ENCODE measurements at places on chromosomes 13 and 19.

GRCh38 chr13:91228108-91228507 is 119.4 kb upstream of the MIR17HG start:
- no peak for DNase-seq

- no peak for DNase-seq
Observed at GRCh38 chr13:76882431-76882830, 3.8 kb downstream of the KCTD12 start.

DNA sequence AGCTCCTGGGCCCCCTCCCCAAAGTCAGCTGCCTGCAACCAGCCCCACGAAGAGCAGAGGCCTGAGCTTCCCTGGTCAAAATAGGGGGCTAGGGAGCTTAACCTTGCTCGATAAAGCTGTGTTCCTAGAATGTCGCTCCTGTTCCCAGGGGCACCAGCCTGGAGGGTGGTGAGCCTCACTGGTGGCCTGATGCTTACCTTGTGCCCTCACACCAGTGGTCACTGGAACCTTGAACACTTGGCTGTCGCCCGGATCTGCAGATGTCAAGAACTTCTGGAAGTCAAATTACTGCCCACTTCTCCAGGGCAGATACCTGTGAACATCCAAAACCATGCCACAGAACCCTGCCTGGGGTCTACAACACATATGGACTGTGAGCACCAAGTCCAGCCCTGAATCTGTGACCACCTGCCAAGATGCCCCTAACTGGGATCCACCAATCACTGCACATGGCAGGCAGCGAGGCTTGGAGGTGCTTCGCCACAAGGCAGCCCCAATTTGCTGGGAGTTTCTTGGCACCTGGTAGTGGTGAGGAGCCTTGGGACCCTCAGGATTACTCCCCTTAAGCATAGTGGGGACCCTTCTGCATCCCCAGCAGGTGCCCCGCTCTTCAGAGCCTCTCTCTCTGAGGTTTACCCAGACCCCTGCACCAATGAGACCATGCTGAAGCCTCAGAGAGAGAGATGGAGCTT is 4.7 kb upstream of the CEACAM5 start:
- DNase-seq, result no peak

DNA sequence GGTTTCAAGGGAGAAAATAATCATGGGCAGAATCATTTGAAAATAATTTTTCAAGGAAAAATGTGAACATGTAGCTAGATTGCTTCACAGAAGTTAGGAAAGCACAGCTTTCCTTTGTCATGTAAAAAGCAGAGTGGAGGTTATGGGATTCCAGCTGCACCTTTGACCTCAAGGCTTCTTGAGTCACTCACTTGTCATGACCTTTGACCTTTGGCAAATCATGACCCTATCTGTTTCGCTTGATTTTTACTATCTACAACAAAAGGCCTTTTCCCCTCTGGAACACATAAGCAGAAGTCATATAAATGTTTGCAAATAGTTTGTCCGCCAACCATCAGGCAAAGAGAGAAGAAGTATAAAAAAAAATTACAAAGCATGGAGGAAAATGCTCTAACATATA is 210.7 kb upstream of the MIR17HG start:
- DNase-seq, result no peak

- DNase-seq, result no peak
Observed at GRCh38 chr13:99197117-99197651, 3.5 kb upstream of the UBAC2 start.

DNA sequence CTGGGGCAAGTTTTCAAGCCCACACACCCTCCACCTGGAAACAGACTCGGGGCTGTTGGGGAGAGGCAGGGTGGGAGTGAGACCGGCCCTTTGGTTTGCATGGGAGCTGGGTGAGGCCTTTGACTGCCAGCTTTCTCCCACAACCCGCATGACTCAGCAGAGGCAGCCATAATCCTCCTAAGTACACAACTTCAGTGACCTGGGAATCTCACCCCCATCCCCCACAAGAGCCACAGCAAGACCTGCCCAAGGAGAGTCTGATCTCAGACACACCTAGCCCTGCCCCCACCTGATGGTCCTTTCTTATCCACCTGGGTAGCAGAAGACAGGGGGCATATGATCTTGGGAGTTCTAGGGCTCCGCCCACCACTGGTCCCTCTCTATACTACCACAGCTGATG is 1615.4 kb downstream of the EFNB2 start:
- no peak for DNase-seq

DNA sequence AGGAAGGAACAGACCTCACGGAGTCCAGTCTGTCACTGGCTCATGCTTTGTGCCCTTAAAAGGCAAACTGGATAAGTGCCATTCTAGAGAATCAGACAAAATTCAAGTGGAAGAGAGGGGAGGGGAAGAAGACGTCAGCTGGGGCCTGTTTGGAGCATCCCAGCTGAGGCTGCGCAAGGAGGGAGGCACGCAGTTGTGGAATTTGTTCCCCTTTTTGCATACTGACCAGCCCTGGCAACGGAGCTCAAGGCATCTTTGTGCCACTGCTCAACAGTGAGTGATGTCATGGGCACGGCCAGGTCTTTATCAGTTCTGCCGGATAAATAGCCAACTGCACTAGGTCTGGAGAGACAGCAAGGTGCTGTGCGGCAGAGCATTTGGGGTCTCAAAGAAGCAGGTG is at the start of gene GPR42:
Gene GPR42, plus strand, starts transcription at position 347 of the 400 bp plus-strand sequence. CDS start 292 bp downstream, outside the sequence.
- DNase-seq, result no peak

- DNase-seq, result no peak
Observed at GRCh38 chr19:1668486-1669270, 16.3 kb upstream of the TCF3 start.

- no peak for DNase-seq
Observed at GRCh38 chr19:14112809-14113385, 4.7 kb downstream of the PRKACA start.

- DNase-seq, result no peak
Observed at GRCh38 chr19:14467816-14468215, 7.3 kb downstream of the PTGER1 start.

- DNase-seq, result no peak
Observed at GRCh38 chr13:41554626-41555386, 97.5 kb downstream of the RGCC start.

GRCh38 chr19:35177377-35178274 is 23.1 kb downstream of the FXYD5 start:
- DNase-seq, result no peak

GRCh38 chr19:58395979-58396627 is 647 bp downstream of the RNF225 start:
- DNase-seq, result no peak

- no peak for DNase-seq
Observed at GRCh38 chr13:48255954-48256353, 22.9 kb downstream of the ITM2B start.

- no peak for DNase-seq
Observed at GRCh38 chr13:39095500-39095899, 57.2 kb downstream of the NHLRC3 start.

GRCh38 chr13:24142453-24142852 is 18.1 kb upstream of the SPATA13 start:
- no peak for DNase-seq

- DNase-seq, result peak; percentile 73
Observed at GRCh38 chr19:36605101-36605876, at the start of gene ZNF382. Gene ZNF382, plus strand, starts transcription at chr19:36605313. Its CDS starts 4,602 bp downstream, at chr19:36609915.

GRCh38 chr13:50428183-50428877 is 413.1 kb downstream of the KCNRG start:
- DNase-seq, result no peak

DNA sequence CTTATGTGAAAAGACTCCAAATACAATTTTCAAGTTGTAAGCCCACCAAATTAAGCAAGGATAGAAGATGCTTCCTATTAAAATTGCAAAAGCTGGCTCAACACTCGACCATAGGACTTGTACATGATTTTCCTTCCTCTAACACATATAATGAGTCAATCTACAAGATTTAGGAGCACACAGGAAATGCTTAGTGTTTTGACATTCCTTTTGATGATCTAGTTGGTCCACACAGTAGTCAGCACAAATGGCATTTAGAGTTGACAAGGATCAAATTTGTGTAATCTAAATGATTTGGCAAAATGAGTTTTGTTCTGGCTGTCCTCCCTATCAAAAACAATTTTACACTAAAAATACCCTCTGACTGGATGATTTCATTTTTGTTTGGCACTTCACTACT is 340.2 kb downstream of the DIAPH3 start:
- no peak for DNase-seq

GRCh38 chr13:49210114-49210513 is 10.0 kb upstream of the MLNR start:
- DNase-seq, result no peak

DNA sequence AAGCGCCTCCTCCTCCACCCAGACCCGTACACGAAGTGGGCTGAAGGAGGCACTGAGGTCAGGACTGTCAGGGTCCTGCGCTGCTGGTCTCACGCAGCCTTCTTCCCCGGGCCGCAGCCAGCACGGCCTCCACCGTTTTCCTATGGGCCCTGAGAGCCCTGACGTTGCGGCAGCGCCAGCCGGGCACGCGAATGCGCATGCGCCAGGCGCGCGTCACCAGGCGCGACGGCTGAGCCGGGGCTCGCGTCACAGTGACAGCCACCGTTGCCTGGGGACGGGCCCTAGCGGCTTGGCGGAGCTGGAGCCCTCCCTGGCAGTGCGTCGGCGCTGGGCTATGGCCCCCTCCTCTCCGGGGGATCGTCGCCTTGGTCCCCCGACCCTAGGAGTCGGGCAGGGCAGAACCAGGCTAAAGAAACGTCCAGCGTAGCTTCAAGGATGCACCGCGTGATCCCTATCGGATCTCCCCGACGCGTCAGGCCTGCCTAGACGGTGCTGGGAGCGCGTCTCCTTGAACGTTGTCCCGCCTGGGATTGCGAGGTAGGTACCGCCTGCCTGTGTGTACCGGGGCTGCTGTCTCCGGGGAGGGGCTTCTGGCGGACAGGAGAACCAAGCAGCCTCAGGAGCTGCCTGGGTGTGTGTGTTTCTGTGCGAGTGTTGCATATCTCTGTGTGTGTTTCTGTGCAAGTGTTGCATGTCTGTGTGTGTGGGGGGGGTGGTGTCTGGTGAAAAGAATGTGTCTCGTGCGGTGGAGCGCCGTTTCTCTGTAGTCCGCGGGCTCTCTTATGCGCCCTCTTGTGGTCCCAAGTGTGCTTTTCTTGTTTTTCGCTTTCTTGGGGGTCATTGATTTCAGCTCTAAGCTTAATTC is 43.2 kb downstream of the ZNF571 start:
- no peak for DNase-seq

DNA sequence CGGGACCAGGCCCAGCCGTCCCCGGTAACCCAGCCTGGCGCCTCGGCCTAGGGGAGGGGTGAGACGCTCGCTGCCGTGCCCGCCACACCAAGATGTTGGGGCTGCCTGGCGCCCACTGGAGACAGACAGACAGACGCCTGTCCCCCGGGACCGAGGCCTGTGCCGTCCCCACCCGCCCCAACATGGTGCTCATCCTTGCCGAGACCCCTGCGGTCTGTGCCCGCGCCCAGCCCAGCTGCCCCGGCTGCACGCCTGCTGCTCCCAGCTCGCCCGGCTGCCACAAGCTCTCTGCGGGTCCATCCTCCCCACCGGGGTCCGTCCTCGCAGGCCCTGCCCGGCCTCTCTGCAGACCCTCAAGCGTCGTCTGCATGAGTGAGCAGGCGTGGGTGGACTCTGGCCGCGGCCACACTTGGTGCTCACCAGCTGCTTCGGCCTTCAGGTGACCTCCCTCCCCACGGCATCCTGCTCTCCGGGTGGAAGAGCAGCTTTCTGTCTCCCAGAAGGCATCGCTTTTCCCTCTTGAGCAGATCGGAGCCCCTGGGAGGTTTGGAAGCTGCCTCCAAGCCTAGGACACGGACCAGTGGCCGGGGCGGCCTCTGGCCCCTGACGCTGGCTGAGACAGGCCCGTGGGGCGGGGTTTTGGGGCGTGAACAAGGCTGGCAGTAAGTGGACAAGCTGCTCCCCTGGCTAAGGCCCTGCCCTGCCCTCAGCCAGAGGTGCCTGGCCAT is 6.7 kb upstream of the TMPRSS9 start:
- no peak for DNase-seq

GRCh38 chr19:49691243-49692146 is 579 bp downstream of the CPT1C start:
- no peak for DNase-seq

DNA sequence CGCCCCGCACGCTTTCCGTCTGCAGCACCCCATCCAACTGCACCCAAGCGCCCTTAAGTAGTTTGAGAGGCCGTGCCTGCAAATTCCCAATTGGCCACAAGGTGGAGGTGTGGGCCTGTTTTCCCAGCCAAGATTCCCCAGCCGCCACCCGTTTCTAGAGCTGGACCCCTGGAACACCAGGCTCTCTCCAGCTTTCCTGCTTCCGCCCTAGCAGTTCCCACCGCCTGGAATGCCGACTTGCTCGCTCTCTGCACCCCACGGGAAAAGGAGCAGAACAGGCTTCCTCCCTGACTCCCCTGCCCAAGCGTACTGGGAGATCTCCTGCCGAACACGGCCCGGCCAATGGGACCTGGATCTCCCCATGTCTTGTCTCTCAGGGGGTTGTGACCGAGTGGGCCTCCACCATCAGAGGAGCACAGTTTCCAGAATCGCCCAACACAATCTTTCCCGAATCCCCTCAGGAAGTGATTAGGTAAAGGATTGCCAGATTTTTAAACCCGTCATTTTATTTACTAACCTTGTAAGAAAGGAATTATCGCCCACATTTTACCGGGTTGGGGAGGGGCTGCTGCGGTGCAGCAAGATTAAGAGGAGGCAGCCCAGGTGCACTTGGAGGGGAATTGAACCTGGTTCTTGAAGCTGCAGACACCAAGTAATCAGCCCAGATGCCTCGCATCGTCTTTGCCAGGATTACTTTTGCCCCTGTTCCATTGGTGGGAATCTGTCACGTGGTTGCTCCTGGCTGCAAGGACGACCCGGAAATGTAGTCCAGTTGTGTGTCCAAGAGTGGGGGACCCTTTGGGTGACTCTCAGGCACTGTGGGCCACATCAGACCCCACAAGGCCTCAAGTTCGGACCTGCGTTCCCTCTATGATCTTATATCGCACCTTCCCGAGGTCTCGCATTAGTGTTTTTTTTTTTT is 3.5 kb upstream of the NAPSA start:
- peak; percentile 33 for DNase-seq

- DNase-seq, result no peak
Observed at GRCh38 chr13:100275746-100276145, 186.9 kb downstream of the PCCA start.

DNA sequence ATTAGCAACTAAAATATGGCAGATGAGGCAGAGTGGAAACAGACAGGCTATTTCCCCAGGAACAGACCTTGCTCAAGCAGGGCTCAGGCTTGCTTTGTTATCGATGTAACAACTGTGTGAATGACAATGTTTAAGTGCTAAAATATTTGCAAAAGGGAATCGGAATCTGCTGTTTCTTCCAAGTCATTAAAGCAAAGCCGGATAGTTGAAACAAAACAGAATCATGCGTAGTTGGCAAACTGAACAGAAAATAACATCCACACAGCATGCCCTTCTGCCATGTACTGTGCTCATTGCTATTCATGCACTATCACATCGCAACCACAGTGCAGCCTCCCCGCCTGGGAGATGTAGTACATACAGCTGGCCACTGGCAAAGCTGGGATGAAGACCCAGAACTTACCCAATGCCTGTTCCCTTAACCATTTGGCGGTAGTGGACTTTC is 799.1 kb downstream of the DIAPH3 start:
- DNase-seq, result no peak
